Smooth muscle cell of the coronary artery (primary cell): ENCODE measurements at places on chromosomes 7 and 10. TPM values are rescaled to one million over a fixed set of nuclear protein-coding genes. Genes with fewer than 3 reads are reported as not detected.

The CUEDC2 gene
- total RNA-seq: 24.8 and 50.2 TPM in 2 replicates

The IMPDH1 gene
- 61.1 and 63.5 TPM in 2 replicates for total RNA-seq

The MOGAT3 gene
- not detected in 2 replicates for total RNA-seq

The ANAPC16 gene
- total RNA-seq: 35.8 and 39.1 TPM in 2 replicates

The ZC3HAV1 gene
- 16.8 and 17.5 TPM in 2 replicates for total RNA-seq

The SUN3 gene
- not detected in 2 replicates for total RNA-seq

The PRSS1 gene
- total RNA-seq: not detected in 2 replicates

The ACSM6 gene
- not detected in 2 replicates for total RNA-seq

The ERV3-1 gene
- total RNA-seq: 4.9 and 16.2 TPM in 2 replicates

The PLEKHS1 gene
- not detected in 2 replicates for total RNA-seq

The C10orf105 gene
- total RNA-seq: under 0.01 and 0.12 TPM in 2 replicates

The GALNT17 gene
- total RNA-seq: 0.35 TPM in 1 of 2 replicates, not detected in the other

The OR13A1 gene
- total RNA-seq: 0.12 TPM in 1 of 2 replicates, not detected in the other

The PLPP4 gene
- 2.9 and 3.2 TPM in 2 replicates for total RNA-seq
